Thymus (tissue), 14 donors: ENCODE measurements at places on chromosomes 1 and 21. TPM values are rescaled to one million over a fixed set of nuclear protein-coding genes. Genes with fewer than 3 reads are reported as not detected.

The GBP3 gene
- 13.2 TPM for total RNA-seq

The THBS3 gene
- 7.6 TPM for total RNA-seq

The GABRD gene
- 0.14 TPM for total RNA-seq

The CHRM3 gene
- 0.42 TPM for total RNA-seq

GRCh38 chr1:203178083-203178482, 2.5 kb upstream of the MYBPH start:
- H3K27me3 ChIP-seq: peaks cover 3% of the 10 kb centered on the region
- no peak overlapping the region for H3K4me3 ChIP-seq
- no peak overlapping the region for H3K27ac ChIP-seq
- no peaks in the 10 kb centered on the region for H3K36me3 ChIP-seq
- H3K4me1 ChIP-seq: no peaks in the 10 kb centered on the region

GRCh38 chr1:27940297-27940696, 5.5 kb downstream of the SMPDL3B start:
- no peaks in the 10 kb centered on the region for H3K4me1 ChIP-seq
- H3K4me3 ChIP-seq: no peak overlapping the region
- peak; percentile 27 for DNase-seq
- no peaks in the 10 kb centered on the region for H3K36me3 ChIP-seq
- peaks cover 7% of the 10 kb centered on the region for H3K27me3 ChIP-seq

DNA sequence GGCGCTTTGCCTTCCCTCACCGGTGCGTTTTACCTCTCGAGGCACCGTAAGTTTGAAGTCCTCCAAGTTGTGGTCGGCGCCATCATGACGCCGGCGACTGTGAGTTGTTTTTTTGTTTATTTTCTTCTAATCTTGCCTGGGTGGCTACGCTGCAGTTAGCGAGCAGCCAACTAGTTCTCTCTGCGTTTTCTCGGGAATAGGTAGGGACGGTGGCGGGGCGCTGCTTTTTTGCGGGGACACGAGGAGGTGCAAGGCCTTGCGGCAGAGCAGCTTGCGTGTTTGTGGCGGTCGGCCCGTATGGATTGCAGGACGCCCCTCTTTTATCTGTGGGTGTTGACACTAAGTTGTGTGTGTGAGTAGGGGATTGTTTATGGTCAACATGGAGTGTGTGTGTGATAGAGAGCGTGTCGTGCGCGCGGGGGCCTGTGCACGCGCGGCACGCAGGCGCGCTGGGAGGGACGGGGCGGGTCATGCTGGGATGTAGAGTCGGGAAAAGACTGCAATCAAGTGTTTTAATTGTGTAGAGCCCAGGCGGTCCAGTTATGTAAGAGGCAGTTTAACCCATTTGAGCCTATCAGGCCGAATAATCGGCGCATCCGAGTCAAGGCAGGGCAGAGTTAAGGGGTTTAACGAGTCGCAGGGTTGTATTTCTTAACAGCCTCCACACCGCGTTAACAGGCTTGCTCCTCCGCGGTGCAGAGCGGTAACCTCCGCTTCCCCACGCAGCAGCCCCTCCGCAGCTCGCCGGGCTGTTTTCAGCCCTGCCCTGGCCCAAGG, 1.2 kb upstream of the NEGR1 start:
- peaks cover 8% of the 10 kb centered on the region for H3K27me3 ChIP-seq
- peak; percentile 59 for DNase-seq
- peaks cover 4% of the 10 kb centered on the region for H3K4me1 ChIP-seq
- peak overlapping the region; percentile 77 for H3K4me3 ChIP-seq
- H3K27ac ChIP-seq: peak overlapping the region; percentile 98
- no peaks in the 10 kb centered on the region for H3K36me3 ChIP-seq

DNA sequence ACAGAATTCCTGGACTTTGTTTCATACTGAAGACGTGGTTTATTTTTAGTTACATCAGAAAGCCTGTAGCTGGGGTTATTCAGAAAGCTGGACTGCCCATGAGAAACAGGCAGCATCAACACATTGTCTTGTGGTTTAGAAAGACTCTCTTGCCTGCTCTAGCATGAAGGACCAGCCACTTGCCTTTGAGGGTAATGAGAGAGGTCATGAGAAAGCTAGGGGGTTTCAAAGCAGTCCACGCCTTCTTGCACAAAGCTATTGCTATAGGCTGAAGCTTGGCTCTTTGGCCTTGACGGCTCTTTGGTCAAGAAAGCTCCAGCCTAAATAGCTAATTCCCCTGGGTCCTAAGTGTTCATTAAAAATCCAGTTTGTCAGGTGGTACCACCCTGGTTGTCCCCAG, 208.1 kb downstream of the PRDM2 start:
- H3K36me3 ChIP-seq: no peaks in the 10 kb centered on the region
- H3K27me3 ChIP-seq: no peaks in the 10 kb centered on the region
- H3K4me1 ChIP-seq: no peaks in the 10 kb centered on the region

DNA sequence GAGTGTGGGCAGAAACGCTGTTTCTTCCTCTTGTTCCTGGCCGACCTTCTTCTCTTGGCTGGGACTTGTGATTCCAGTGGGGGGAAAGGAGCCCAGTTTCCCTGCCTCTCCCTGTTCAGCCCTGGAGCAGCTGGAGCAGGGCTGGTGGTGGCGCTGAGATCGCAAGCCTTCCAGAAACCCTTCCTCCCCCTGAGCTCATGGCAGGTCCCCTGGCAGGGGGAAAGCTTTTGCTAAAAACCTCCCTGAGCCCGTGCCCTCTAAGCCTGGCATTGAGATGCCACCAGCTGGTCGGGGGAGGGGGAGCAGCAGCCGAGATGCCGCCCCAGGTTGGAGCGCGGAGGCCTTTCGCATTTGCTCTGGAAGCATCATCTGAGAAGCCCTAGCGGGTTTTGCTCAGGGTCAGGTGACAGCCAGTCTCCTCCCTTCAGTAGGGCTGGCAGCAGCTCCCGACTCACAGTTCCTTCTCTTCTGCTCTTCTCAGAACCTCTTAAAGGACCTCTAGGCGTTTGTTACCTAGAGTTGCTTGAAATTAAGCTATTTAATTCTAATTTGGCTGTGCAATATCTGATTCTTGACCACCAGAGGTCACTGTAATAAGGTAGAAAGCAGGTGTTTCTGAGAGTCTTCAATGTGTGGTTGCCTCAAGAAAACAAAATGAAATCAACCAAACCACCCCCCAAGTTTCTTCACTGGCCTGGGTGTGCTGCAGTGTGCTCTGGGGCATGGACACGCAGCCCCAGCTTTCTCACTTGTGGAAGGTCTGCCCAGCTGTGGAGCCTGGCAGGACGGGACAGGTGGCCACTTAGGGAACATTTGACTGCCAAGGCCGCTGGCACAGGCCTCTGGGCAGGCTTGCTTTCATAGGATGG, 257.3 kb downstream of the CAMTA1 start:
- no peak for DNase-seq
- H3K4me3 ChIP-seq: no peak overlapping the region
- H3K27ac ChIP-seq: no peak overlapping the region
- H3K4me1 ChIP-seq: no peaks in the 10 kb centered on the region
